ENCODE measurements at places on chromosomes 2 and 18.

DNA sequence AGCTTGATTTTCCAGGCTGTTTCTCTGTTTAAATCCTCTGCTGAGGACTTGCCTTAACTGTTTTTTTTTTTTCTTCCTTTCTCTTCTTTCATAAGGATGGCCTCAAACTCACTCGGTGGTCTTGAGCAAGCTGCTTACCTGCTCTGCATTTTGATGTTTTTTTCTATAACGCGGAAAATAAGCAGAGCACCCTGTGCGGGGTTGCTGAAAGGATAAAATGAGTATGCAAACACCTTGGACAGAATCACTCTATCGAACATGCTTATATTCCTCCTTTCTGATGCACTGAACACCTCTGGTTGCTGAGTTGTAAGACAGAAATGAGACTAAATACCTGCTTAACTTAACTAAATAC lies 41.1 kb upstream of the DSC1 start:
- DNase-seq, result no peak

- no peak for DNase-seq
These were observed 2.4 kb downstream of the SMAD7 start for GRCh38 chr18:48948112-48949049.

DNA sequence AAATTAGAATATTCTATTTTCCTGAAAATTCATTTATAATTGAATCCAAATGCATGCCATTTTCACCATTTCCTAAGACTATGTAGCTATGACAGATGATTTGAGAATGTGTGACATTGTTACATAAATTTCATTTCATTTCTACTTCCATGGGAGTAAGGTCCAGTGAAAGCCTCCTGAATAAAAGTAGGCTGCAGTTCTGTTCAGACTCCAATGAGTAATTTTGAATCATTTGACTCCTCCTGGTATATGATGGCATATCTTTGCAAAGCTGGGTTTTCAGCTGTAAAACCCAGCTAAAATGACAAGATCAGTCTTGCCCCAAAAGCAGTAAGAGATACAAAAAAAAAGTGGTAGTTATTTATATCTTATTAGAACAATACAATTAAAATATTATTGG lies 101.0 kb upstream of the DNAJC10 start:
- DNase-seq, result no peak

- DNase-seq, result no peak
These were observed 53.8 kb upstream of the TMEM182 start for GRCh38 chr2:102707796-102708695.

- DNase-seq, result no peak
These were observed 65.9 kb downstream of the IL1R2 start for GRCh38 chr2:102057502-102058292.

Measured in dorsolateral prefrontal cortex (tissue), 122 donors.